ENCODE measurements at places on chromosomes 6 and 20.

DNA sequence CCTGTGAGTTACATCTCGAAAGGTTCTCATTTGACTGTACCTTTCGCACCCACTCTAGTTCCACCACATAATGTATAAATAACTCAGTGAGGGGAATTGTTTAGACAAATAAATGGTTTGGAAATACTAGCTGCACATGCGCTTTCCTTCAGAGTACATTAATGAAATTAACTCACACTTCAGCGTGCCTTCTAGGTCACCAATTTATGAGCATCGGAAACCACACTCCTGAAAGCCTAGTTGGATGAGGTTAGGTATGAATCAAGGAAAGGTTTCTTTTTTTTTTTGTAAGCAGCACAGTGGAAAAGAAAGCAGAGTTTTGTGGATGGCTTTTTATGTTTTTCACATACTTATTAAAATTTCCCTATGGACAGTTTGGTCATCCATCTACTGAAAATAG, 247.8 kb upstream of the TCF21 start:
- DNase-seq = no peak

DNA sequence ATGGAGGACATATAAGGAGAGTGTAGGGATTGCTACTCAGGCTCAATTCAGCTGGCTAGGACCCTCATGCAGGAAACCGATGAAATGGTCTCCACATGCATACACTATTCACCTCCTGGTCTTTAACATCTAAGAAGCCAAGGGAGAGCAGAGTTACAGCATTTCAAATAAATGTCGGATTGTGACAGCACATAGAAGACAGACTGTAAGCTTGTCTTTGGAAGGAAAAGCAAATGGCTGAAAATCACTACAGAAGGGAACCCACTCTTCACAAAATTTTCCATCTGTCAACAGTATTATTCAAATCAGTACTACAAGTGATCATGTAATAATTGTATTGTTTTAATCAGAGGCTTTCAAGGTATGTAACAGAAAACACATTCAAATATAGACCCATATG, 72.9 kb downstream of the ATG5 start:
- DNase-seq = no peak

DNA sequence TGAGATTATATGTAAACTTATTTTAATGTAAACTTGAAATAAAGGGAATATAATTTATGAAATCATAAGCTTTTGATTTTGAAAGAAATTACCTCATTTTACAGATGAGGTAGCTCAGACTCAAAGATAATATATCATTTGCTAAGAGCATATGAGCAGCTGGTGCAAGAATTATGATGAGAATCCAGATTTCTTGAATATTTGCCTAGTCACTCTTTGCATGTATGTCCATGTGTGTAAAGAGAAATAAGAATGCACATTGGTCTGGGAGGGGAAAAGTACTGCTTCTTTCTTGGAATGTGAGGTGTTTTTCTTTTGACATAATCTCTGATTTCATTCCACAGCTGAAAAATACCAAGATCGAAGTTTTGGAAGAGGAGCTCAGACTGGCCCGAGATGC, 11.1 kb upstream of the SNRNP48 start:
- DNase-seq = no peak

DNA sequence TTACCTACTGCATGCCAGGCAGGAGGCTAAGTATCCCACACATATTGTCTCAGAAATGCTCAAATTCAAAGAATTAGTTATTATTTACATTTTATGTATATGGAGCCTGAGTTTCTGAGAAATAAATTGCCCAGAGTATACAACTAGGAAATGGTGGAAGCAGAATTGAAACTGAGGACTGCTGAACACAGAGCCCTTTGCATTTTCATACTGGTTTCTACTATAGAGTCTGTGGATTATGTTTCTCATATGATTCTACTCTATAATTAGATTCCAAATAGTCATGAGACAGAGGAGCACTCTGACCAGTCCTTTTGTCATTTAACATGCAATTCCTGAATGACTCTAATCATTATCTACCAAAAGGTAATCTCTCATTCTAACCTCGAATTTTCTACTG, 254.3 kb downstream of the LMBRD1 start:
- no peak for DNase-seq

DNA sequence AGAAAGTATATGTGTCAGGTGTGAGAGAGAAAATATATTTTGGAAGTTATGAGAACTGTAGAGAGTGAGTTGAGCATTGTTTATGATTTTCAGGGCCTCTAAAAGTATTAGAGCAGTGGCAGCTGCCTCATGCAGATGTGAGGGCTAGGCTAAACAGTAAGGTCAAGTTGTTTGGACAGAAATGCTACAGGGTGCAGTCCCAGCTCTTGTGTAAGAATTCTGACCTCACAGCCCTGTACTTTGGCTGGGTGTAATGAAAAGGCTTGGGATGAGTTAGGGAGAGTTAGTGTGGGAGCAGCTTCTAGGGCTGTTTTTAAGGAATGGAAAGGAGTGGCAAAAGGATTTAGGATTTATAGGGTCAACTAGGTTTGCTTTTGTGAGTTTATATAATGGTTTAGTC, 764.8 kb upstream of the ADGRB3 start:
- DNase-seq = no peak

GRCh38 chr6:9924971-9925370, 489.9 kb downstream of the TFAP2A start:
- DNase-seq = no peak

- DNase-seq = no peak
Observed at GRCh38 chr6:28635547-28636158, 110.0 kb downstream of the GPX5 start.

- no peak for DNase-seq
Observed at GRCh38 chr6:90928051-90928450, 341.2 kb upstream of the MAP3K7 start.

- DNase-seq = no peak
Observed at GRCh38 chr6:100217225-100218012, 223.4 kb upstream of the MCHR2 start.

- DNase-seq = no peak
Observed at GRCh38 chr20:44683263-44684046, 31.7 kb upstream of the CCN5 start.

GRCh38 chr6:15137086-15137485, 108.8 kb upstream of the JARID2 start:
- DNase-seq = no peak

DNA sequence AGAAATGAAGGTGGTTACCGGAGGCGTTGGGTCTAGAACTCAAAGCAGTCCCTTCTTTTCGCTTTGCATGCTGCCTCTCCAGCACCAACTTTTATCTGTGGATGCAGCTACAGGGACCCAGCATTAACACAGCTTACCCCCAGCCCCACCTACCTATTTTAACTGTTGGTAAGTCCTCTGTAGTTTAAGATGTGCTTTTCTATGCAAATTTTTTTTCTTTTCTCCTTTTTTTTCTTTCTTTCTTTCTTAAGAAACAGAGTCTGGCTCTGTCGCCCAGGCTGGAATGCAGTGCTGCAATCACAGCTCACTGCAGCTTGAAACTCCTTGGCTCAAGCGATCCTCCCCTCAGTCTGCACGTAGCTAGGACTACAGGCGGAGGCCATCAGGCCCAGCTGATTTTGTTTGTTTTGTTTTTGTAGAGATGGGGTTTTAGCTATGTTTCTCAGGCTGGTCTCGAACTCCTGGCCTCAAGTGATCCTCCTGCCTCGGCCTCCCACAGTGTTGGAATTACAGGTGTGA, 6.5 kb upstream of the USP45 start:
- DNase-seq = peak; percentile 56

- DNase-seq = peak; percentile 81
Observed at GRCh38 chr20:39874049-39874893, 814.8 kb downstream of the MAFB start.

DNA sequence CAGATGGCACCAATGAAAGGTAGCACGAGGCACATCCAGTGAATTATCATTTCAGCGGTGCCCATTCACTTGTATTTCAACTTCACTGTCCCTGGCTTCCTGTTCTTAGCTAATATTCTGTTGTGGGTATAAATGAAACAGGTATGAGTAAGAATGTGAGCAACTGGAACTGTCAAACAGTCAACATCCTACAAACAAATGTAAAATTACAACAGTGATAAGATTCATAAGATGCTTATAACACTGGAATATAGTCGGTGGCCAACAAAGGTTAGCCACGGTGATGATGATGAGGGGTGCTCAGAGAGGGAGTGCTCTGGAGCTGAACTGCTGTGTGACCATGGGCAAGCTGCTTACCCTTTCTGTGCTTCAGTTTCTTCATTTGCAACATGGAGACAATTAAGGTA, 74.9 kb upstream of the TOX2 start:
- DNase-seq = no peak

- DNase-seq = no peak
Observed at GRCh38 chr20:36573798-36574365, 485 bp downstream of the TGIF2 start.

- no peak for DNase-seq
Observed at GRCh38 chr6:157714153-157714490, 108.9 kb upstream of the SNX9 start.

GRCh38 chr6:113921299-113921904, 49.5 kb downstream of the HDAC2 start:
- DNase-seq = no peak

DNA sequence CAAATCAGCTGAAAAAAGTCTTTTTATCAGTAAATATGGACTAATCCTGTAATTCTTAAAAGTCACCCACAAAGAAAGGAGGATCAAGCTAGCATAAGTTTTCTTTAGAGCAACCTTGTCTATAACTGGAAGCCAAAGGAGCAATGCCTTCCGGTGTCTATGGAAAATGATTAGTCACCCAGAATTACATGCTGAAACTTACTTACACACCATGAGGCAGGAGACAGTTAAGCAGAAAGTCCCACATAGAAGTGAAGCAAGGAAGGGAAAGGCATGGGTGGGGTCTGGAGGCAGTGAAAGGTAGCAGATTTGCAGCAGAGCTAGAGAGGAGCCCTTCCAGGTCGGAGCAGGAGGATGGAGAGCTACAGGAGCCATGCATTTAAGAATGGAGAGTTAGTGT, 153.7 kb upstream of the RIPOR2 start:
- no peak for DNase-seq

GRCh38 chr20:3635346-3635745, 27.9 kb downstream of the GFRA4 start:
- DNase-seq = no peak

- DNase-seq = no peak
Observed at GRCh38 chr6:144896289-144896688, 611.2 kb downstream of the UTRN start.

- no peak for DNase-seq
Observed at GRCh38 chr6:25006565-25007001, 70.8 kb upstream of the RIPOR2 start.

GRCh38 chr6:106894978-106895702, 79.4 kb downstream of the CD24 start:
- no peak for DNase-seq

DNA sequence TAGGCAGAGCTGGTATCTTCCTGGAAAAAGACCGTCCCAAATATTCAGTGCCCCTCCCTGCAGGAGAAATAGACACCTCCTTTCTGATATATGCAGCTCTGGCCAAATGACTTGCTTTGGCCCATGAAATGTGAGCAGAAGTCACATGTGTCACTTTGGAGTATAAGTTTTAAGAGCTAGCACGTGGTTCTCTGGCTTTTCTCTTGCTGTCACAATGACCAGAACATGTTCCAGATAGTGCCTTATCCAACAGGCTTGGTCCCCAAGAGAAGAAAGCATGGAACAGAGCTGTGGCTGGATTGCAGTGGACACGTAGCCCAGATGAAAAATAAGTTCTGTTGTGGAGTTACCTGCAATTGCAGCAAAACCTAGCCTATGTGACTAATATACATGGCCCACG, 40.4 kb downstream of the UNC5CL start:
- no peak for DNase-seq

DNA sequence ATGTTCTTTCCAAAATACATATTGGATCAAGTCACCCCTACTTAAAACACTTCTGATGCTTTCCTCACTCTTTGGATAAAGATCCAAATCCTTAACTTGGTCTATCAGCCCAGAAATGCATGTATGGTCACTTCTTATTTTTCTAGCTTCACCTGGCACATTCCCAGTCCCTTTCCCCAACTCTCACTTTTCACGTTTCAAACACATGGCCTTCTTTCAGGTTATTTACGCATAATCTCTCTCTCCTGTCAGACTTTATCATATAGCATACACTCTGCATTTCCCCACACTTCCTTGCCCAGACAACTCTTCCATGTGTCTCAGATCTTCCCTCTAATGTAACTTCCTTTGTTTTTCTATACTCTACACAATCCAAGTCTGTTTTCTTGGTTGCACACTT, 12.8 kb downstream of the PHIP start:
- DNase-seq = no peak

GRCh38 chr20:22303523-22303922, 280.8 kb downstream of the FOXA2 start:
- DNase-seq = no peak

DNA sequence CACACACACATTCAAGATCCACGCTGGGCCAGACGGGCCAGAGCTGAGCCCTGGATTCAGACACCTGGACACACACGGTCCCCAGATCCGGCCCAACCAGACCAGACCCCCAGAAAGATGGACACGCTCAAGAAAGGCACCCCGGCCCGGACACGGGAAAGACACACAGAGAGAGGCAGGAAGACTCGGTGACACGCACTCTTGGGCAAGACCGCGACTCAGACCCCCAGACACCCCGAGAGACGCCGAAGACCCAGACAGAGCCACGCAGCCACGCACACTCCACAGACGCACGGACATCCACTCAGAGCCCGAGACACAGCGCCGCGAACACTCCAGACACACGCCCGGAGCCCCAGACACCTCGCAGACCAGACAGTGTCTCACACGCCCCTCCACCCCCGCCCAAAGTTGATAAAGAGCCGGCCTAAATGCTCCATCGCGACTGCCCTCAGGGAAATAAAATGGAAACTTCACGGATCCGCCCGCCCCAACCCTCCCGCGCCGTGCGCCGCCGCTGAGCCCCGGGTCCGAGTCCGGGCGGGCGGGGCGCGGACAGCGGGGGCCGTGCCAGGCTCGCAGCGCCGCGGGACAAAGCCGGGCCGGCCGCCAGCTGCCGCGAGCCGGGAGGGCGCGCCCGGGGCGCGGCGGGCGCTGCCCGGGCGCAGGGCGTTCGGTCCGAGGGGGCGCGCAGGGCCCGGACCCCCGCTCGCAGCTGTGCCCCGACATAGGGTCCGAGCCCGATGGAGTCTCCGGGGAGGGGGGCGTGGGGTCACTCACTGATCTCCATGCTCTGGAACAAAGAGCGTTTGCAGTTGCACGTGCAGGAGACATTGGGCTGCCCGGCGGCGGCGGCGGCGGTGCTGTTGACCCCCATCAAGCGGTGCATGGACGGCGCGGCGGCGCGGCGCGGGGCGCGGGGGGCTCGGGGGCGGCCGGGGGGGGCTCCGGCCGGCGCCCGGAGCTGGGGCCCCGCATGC, 831 bp downstream of the PMEPA1 start:
- DNase-seq = no peak

- DNase-seq = no peak
Observed at GRCh38 chr6:16179970-16180431, 51.1 kb downstream of the MYLIP start.

GRCh38 chr6:28105245-28105639, 19.2 kb upstream of the ZSCAN16 start:
- DNase-seq = no peak

DNA sequence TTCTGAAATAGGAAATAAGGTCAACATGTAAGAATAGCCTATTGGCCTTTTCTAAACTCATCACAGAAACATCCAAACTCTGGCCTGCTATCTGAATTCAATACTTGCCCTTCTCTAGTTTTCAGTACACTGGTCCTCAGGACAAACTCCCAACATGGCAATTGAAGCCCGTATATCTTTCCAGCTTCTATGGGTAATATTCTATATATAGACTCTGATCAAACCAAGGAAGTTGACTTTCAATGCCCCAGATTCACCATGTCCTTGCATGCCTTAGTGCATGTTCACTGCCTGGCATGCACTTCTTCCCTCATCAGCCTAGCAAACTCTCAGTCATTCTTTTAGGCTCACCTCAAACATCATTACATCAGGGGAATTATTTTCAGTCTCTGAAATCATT, 73.2 kb downstream of the RSPO3 start:
- no peak for DNase-seq

Data from fibroblast of the conjunctiva (primary cell).